ENCODE measurements at places on chromosomes 5 and 9.

DNA sequence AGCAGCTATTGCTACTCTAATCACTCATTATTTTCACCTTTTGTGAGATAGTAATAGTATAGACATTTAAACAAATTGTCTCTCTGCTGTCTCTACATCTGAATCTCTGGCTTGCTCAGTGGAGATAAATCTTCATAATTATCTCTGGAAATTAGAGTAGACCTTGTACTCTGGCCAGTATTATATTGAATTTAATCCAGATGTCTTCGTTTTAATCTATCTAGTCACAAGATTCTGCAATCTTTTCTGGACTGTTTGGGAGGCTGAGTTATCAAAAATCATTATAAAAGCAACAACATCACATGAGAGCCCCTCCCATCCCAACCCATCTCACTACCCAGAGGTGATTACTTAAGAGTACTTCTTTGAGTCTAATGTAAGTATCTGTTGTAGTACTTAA lies 19.0 kb downstream of the ARHGAP26 start:
- no peak for DNase-seq

DNA sequence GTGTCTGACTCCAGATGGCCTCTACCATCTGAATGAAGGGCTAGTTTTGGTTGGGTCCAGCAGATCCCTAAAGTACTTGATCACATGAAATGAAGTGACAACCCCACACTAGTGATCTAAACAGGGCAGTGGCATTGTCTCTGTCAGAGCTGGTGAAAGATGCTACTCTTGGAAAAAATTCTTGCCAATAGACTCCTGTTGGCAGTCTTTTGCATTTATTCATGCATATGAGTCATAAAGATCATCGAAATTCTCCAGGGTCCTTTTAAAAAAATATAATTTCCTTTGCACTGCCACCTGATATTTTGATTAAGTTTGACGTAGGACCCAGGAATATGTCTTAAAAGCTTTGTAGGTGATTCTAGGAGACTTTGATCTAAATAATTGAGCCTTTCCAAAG lies 135.1 kb upstream of the ELL2 start:
- DNase-seq, result no peak

DNA sequence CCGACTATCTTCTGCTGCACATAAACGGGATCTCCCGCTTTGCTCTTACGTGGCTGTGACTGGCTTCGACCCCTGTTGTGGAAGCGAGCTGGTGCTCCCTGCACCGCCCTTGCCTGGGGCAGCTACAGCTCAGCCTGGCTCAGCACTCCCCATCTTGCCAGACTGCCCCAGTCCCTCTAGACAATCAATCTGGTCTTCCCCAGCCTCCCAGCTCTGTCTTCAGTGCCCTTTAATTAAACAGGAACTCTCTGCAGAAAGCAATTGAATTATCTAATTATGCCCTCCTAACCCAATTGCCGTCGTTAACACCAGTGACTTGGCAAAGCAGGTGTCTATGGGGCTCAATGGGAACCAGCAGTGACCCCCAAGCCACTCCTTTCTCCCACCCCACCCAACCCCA lies 18.9 kb upstream of the NTNG2 start:
- DNase-seq, result no peak

DNA sequence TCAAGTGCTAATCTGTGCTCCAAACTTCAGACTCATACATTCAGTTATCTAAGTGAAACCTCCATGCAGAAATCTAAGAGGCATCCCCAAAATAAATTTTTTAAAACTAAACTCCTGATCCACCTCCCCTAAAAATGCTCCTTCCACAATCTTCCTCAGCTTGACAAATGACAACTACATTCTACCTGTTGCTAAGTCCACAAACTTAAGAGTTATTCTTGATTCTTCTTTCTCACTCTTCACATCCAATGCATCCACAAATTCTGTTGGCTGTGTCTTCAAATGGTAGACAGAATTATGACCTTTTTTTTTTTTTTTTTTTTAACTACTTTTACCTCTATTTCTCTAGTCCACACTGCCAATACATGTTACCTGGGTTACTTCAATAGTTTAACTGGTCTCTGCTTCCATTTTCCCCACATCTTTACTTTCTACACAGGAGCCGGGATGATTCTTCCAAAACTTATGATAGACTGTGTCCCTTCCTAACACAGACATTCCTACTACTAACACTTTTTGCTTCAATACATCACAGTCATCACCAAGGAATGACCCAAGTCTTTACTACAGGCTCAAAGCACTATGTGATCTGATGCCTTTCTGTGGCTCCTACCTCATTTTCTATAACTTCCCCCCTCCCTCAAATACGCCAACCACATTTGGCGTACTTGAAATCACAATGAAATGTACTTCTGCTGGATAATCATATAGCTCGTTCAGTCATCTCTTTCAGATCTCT lies 143.6 kb downstream of the PDE4D start:
- DNase-seq, result no peak
